Upper lobe of left lung (tissue), 6 donors: ENCODE measurements at places on chromosomes 2 and 18. TPM values are rescaled to one million over a fixed set of nuclear protein-coding genes. Genes with fewer than 3 reads are reported as not detected.

- DNase-seq = no peak
These were observed 36.7 kb upstream of the ASXL3 start for GRCh38 chr18:33541316-33541715.

DNA sequence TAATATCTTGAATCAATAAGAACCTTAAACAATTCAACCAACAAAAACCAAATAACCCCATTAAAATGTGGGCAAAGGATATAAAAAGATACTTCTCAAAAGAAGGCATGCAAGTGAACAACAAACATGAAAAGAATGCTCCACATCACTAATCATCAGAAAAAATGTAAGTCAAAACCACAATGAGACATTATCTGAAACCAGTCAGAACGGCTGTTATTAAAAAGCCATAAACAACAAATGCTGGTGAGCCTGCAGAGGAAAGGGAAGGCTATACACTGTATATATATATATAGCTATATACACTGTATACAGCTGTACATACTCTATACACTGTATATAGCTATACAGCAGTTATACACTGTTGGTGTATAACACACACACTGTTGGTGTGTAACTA, 47.8 kb upstream of the GALNT13 start:
- no peak for DNase-seq

GRCh38 chr2:1610096-1610485, 134.2 kb downstream of the PXDN start:
- no peak for DNase-seq

Gene LAMA1
- 1.2 TPM for total RNA-seq
